NCI-H1930 (cell line): ENCODE measurements at places on chromosomes 7 and 10.

- DNase-seq: no peak
These were observed 11.2 kb downstream of the SLC13A4 start for GRCh38 chr7:135716677-135717238.

DNA sequence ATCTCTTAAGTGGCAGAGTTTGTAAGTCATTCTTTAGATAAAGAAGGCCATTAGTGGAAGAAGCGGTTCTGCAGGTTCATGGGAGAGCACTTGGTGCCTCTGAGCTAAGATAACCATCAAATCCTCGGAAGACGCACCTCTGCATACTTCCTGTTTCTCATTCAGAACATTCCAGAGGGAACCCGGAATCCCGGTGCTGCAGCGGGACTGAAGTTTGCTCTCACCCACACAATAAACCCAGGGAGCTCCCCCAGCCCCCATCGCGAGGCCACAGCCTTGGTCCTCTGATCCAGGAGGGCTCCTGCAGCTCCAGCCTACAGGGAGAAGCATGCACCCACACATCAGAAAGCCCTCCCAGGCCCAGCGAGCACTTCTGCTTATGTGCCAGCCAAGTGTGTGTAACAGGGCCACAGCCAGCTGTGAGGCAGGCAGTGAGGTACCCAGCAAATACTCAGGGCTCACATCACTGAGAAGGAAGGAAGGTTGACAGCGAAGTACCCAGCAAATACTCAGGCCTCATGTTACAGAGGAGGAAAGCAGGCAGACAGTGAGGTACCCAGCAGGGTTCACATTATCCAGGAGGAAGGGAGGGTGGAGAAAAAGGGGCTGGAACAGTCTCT, 142.4 kb downstream of the DIP2C start:
- no peak for DNase-seq

DNA sequence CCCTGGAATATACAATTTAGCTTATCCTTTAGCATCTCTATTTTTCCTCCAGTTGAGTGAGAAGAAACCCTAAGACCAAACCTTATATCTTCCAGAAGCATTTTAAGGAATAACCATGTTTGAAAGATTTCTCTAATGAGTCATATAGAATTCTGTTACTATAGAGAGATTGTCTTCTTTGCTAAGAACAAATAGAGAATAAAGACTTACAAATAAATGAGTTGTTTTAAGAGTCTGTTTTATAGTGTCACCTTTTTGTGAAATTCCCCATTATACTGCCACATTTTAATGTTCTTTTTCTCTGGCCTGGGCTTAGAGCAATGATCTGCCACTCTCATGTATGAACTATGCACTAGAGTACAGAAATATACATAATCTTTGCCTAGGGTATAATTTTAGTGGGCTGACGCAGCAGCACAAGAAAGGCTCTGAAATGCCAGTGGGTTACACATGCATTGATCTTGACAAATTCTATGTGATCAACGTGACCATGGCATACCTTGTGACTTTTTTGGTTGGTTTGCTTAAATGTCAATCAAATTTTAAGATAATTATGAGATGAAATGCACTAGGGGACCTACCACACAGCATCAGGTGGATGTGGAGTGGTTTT, 145.1 kb upstream of the MKLN1 start:
- no peak for DNase-seq

GRCh38 chr10:84844461-84844860, 516.1 kb downstream of the CCSER2 start:
- DNase-seq: no peak

GRCh38 chr10:35420044-35420443, 83.7 kb downstream of the CCNY start:
- DNase-seq: no peak

- DNase-seq: no peak
These were observed 683.9 kb downstream of the MAGI2 start for GRCh38 chr7:78769481-78770101.

DNA sequence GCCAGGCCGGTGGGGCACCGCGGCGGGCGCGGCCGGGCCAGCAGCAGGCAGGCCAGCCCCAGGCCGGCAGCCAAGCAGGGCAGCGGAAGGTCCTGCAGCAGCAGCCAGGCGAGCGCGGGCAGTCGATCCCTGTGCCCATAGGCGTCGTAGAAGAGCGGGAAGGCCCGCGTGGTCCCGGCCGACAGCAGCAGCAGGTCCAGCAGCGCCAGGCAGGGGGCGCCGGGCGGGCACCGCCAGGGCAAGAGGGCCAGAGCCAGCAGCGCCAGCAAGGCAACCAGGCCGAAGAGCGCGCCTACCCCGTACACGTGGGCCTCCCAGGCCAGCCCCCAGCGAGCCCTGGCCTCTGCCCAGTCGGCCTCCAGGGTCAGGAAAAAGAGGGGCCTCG, 8.4 kb upstream of the RBM28 start:
- no peak for DNase-seq

- DNase-seq: peak; percentile 11
These were observed at the start of gene TNS3 for GRCh38 chr7:47581804-47582763. Gene TNS3, minus strand, starts transcription at chr7:47582111. Its CDS starts 142,475 bp downstream, at chr7:47439636.

DNA sequence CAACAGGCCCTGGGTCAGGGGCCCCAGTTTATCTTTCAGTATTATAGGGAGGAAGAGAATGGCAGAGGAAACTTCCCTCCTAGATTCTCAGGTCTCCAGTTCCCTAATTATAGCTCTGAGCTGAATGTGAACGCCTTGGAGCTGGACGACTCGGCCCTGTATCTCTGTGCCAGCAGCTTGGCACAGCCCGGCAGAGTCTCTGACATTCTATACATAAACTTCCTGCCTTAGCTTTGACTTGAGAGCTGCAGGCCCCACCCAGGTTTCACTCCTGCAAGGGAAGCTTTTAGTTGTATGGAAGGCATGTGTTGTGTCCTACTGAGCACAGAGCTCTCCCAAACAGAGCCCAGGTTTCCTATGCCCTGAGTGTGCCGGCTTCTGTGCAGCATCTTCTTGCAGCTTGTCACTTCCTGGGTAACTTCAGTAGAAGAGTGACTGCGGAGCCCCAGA, 205.6 kb upstream of the PRSS58 start:
- no peak for DNase-seq

GRCh38 chr10:103054621-103055020, 136.5 kb downstream of the CNNM2 start:
- no peak for DNase-seq

GRCh38 chr7:45033931-45034290, 33.9 kb downstream of the CCM2 start:
- DNase-seq: no peak

- DNase-seq: no peak
These were observed 195.7 kb upstream of the KLF6 start for GRCh38 chr10:3980660-3981059.

DNA sequence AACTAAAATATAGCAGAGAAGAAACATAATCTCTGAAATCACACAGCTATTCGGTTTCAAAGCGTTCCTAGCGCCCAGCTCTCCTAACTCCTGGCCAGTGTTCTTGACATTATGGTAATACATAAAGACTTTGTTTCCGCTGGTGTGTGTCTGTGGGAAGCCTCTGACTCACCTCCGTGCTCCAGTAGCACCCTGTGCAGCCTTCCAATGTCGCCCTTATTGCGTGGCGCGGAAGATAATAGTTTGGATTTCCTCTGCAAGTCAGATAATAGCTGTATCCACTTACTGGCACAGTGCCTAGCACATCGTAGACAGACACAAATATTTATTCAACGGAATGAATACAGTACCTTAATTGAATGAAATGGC, 570 bp downstream of the BMS1 start:
- DNase-seq: no peak

DNA sequence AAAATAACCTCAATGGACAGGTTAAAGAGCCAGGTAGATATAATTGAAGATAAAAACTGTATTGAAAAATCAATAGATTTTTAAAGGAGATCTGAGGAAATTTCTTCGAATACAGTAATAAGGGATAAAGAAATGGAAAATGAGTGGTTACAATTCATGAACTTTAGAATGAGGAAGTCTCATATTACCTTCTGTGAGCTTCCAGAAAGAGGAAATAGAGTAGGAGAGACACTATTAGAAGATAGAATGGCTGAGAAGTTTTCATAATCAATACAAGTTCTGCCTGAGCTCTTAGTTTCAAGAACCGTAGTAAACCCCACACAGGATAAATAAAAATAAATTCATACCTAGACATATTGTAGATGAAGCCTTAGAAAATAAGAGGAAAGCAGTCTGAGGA, 11.5 kb downstream of the SDK1 start:
- DNase-seq: no peak

- DNase-seq: no peak
These were observed 122.7 kb upstream of the PDSS1 start for GRCh38 chr10:26574783-26575182.

GRCh38 chr7:12594122-12594897, 23.8 kb downstream of the SCIN start:
- DNase-seq: no peak

DNA sequence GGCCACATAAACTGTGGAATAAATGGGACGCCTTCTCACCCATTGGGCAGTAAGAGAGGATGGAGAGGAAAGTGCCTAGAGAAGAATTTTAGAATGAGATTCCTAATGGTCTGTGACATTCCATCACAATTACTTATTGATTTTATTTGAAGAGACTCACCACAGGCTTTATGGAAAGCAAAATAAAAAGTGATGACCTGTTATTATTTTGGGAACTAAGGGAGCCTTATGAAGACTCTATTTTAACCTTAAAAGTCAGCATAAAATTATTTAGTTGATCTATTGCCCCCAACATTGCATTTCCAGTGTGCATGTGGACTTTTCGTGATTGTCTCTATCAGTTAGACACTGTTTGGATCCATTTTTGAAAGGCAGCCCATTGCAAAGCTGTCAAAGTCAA, 107.5 kb downstream of the PCLO start:
- no peak for DNase-seq

GRCh38 chr10:62687230-62687748, 117.2 kb upstream of the ADO start:
- no peak for DNase-seq

GRCh38 chr10:132094581-132095234, 29.0 kb downstream of the JAKMIP3 start:
- no peak for DNase-seq

GRCh38 chr7:158028971-158029370, 558.7 kb downstream of the PTPRN2 start:
- no peak for DNase-seq
